NCI-H1436 treated with DMSO at 0.1 percent for 48 hours (cell line): ENCODE measurements at places on chromosomes 13 and 19.

DNA sequence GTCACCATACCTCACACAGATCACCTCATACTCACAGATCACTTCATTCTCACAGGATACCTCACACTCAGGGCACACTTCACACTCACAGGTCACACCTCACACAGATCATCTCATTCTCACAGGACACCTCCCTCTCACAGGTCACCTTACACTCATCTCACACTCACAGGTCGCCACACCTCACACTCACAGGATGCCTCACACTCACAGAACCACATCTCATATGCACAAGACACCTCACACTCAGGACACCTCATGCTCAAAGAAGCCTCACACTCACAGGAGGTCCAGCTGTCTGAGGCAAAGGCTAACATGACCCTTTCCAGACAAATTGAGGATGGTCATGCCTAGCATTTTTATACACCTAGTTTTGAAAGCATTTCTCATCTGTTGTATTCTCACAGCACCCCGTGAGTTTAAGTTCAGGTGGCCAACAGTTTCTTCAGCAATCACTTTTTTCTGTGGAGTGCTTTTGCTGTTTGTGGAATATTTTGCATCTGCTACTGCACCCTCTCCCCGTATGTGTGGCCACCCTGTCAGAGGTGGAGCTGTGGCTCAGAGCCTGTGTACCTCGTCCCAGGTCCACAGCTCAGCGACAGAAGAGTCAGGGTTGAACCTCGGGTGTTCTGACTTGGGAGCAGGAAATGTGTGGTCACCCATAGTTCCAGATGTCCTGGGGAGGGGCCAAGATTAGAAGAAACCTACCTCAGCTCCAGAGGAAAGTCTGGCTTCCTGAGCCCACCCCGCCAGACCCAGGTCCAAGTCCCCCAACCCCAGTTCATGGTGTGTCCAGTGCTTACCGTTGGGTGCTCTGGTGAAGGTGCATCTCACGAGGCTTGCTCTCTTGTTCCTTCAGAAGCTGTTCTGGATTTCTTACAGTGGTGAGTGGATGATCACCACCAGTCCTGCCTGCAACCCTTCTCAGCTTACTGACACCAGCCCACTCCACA, 7.6 kb downstream of the F7 start:
- no peak for DNase-seq

DNA sequence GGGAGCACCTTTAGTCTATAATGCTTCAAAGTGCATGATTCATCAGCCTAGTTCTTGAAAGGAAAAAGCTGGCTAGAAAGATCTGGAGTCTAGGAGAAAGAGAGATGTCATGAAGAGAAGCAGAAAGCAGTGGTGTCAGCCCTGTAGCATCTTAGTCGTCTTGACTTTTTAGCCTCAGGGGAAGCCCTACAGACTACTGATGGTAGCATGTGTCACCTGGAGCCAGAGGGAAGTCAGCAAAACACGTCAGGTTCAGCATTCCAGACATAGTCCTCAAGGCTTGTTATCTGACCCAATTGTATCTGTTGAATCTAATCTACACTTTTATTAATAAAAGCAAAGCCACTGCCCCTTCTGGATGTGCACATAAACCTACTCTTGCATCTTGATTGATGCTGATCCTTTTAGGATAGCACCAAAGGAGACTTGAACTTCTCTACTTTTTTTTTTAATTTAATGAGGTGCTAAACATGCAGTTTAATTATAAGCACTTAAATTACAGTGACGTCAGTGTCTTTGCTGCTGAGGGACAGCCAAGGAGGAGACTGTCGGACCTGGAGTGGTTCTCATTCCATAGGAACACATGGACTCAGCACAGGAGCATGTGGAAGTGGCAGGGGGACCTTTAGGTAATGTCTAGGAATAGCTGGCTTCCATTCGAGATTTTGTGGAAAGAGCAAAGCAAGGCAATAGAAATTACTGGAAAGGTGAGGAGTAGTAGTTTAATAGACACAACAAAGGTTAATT, 525.5 kb upstream of the SGCG start:
- no peak for DNase-seq

DNA sequence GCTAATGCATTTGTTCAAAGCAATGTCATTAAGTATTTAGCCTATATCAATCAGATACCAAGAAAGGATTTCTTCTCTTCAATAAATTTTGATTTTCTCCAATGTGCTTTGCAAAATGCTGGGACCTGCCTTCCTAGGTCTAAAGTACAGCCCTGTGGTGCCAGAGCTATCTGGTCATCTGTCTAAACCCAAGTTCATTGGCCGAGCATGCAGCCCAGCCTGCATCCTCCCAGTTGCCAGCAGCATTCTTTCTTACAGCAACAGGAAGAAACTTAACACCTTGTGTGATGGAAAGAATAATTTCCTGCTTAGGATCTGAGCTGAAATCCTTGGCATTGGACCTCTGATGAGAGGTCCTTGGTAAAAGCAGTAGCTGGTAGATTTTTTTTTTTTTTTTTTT, 310.0 kb downstream of the RBM26 start:
- no peak for DNase-seq

GRCh38 chr19:1451916-1452801, 2.2 kb downstream of the APC2 start:
- no peak for DNase-seq

DNA sequence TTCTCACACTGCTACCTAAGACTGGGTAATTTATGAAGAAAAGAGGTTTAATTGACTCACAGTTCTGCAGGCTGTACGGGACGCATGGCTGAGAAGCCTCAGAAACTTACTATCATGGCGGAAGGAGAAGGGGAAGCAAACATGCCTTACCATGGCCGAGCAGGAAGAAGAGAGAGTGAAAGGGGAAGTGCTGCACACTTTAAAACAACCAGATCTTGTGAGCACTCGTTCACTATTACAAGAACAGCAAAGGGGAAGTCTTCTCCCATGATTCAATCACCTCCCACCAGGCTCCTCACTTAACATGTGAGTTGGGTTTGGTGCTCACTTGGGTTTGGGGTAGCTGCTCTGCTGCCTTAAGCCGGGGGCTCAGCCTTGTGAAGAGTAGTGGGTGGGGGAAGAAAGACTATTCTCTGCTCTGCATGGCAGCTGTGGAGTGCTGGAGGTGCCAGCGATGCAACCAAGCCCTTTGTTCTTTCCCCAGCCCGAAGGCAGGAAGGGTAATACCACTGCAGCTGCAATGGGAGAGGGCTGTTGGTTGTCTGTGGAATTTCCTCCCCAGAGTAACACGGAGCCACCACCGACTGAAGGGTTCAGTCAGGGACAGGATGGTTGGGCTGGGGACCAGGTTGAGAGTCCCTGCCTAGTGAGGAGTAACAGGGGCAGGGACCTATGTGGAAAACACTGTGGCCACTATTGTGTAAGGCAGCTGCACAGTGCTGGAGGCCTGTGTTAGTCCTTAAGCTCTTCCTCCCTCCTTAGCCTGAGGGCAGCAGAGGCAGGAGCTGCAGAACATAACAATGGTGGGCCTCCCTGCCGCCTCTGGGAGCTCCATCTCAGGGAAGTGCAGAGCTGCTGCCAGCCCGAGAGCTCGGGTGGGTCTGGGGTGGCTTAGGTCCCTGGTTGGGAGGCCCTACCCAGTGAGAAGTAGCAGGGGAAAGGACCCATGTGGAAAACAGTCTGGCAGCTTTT, 1262.5 kb downstream of the EFNB2 start:
- DNase-seq = no peak

- no peak for DNase-seq
Measured at GRCh38 chr13:29948791-29949190, 98.4 kb upstream of the UBL3 start.

DNA sequence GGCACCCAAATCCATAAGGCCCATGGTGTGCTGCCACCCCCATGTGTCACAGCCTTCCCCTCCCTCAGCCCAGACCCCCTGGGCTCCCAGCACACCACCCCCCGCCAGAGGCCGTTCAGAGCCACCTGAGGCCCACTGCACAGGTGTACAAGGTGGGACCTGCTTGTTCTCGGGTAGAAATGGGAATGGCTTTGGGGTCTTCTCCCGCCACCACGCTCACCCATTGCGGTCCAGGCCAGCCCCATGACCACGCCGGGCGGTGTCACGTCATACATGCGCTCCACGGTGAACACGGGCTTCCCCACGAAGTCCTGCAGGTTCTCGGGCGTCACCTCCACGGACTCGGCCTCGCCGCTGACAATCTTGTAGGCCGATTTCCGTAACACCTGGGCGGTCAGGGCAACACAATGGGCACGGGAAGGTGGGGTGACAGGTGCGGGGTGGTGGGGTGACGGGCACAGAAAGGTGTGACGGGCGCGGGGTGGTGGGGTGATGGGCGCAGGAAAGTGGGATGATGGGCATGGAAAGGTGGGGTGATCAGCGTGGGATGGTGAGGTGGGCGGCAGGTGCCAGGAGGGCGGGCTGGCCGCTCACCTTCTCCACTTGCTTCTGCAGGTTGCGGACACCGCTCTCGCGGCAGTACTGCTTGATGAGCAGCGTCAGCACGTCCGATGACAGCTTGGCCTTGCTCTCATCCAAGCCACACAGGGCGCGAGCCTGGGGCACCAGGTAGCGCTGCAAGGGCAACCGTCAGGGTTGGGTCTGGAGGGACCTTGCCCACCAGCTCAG, 4.3 kb downstream of the RPL36 start:
- no peak for DNase-seq

GRCh38 chr13:111006506-111007031, 91.7 kb upstream of the ANKRD10 start:
- DNase-seq = no peak

DNA sequence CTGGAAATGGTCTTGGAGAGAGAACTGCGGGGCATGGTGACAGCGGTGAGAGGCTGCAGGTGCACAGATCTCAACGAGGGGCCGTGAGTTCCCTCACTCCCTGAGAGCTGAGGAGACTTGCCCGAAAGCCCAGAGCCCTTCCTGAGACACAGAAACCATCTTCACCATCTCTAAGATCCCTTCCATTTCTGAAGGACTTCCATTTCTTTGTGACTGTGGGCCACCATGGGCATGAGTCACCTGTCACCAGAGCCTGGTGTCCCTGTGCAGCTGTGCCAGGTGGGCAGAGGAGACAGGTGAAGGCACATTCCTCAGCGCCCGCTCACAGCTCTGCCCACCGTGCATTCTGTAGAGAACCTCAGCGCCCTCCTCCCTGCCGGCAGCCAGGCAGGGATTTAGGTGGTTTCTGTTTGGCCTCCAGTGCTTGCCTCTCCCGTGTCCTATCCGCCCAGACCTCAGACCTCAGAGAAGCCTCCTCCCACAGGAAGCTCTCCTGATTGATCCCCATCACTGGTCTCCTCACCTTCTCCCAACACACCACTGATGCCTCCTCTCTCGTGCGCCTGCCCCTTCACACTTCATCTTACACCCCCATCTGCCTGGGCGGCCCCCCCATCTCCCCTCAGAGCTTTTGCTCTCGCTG, 24.2 kb downstream of the SH3GL1 start:
- DNase-seq = no peak

GRCh38 chr13:111422348-111422747, 101.9 kb downstream of the TEX29 start:
- no peak for DNase-seq

DNA sequence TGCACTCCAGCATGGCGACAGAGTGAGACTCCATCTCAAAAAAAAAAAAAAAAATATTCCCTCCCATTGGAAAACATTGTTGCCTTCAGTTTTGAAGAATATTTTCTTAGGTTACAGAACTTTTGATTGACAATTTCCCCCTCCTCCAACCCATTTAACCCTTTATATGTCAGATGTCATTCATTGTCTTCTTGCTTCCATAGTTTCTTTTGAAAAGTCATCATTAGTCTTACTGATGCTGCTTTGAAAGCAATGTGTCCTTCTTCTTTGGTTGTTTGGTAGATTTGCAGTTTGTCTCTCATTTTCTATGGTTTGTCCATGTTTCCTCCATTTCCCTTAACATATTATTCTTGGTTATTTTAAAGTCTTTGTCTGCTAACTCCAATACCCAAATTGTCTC, 25.4 kb downstream of the ZNF558 start:
- DNase-seq = no peak

DNA sequence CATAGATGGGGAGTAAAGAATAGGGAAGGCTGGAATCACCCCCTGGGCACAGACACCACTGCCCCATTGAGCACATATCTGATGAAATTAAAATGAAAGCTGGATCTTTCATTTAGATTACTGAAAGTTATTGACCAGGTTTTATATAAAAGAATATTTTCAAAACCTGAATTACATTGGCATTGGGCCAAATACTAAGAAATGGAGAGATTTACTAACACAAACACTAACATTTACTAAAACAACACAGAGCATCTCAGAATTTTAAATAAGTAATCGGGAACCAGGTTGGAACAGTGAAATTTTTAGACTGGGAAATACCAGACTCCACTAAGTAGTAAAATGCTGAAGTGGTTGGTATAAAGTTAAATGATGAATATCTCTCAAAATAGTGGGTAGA, 88.9 kb downstream of the HS6ST3 start:
- no peak for DNase-seq

GRCh38 chr19:18214779-18215433, 11.1 kb upstream of the RAB3A start:
- no peak for DNase-seq

DNA sequence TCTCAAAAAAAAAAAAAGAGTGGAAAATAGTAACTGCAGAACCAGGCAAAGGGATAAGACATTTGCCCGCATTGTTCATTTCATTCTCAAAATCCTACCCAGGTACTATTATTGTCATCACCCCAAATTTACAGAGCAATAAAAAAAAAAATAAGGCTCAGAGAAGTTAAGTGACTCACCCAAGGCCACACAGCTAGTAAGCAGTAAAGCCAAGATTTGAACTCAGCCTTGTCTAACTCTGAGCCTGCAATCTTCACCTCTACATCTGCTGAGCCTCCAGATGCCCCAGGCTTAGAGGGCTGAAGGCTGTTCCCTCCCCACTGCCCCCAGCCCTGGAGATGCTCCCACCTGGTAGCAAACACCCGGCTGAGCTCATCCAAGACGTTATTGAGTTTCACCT, 61.0 kb downstream of the UNC13A start:
- DNase-seq = no peak

DNA sequence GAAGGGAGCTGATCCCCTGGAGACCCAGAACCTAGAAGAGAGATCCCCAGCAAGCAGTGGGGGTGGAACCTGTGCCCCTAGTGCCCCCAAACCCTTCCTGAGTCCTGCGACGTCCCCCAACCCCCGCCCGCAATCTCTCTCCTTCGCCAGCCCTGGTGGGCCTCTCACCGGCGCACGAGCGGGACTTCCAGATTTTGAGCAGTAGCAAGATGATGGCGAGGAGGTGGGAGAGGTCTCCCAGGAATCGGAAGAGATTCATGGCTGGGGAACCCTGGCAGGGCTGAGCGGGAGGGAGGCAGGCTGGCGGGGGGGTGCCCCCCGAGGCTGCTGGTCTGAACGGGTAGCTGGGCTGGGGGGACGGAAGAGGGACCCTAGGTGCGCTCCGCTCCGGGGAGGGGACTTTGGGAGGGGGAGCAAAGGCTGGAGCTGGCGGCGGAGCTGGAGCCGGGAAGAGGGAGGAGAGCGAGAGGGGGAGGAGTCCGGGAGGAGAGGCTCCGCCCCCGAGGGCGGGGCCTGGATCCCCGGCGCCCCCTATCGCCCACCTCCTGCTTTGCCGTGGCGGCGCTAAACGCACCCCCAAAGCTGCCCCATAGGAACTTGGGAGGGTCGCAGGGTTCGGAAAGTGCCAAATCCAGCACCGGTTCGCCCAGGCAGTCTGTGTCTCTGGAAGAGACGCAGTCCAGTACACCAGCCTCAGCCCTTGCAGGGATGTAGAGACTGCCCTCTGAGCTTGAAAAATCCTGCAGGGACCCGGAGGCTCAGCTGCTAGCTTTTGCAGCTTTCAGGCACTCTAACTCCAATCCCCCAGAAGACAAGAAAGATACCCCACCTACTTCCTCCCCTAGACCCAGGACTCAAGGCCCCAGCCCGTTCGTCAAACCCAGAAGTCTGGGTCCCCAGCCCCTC, at the start of gene KDELR1:
KDELR1 (minus strand) TSS at position 452 of the 906 bp plus-strand sequence; CDS start at position 259, 193 bp downstream.
- DNase-seq = no peak
